ENCODE measurements at places on chromosomes 2 and 18.

GRCh38 chr2:99651930-99652670 lies 162.3 kb upstream of the REV1 start:
- peak; percentile 75 for DNase-seq

DNA sequence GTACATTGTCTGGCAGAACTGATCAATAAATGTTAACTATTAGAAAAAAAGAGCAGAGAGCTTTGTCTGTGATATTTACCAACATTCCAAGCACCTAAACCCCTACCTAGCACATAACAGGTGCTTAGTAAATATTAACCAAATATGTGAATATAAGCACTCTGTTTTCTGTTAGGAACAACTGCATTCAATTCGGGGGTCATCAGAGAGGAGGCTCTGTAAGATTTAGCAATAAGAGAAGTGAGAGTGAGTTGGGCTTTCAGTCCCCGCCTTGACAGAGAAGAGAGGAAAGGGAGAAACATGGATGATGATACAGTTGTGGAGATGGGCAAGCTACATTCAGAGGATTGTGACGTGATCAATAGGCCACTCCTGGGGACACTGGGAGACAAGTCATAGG lies 47.7 kb downstream of the MYOM1 start:
- DNase-seq: no peak

GRCh38 chr2:8453904-8454302 lies 228.0 kb upstream of the ID2 start:
- DNase-seq: peak; percentile 8

DNA sequence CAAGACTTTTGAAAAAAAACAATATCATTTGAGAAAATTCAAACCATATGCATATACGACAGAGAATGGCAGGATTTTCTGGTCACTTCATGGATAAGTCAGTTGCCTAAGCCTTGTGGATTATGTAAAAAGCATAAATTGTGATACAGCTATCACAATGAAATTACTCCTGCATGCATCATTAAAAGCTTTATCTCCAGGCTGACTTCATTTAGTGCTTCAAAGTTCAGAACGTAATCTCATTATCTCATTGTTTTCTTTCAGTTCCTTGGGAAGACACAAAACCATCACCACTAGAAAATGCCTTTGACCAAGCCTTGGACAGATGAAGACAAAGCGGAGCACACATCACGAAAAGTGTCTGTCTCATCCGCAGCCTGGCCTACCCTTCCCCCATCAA lies 57.0 kb downstream of the L3MBTL4 start:
- DNase-seq: no peak

DNA sequence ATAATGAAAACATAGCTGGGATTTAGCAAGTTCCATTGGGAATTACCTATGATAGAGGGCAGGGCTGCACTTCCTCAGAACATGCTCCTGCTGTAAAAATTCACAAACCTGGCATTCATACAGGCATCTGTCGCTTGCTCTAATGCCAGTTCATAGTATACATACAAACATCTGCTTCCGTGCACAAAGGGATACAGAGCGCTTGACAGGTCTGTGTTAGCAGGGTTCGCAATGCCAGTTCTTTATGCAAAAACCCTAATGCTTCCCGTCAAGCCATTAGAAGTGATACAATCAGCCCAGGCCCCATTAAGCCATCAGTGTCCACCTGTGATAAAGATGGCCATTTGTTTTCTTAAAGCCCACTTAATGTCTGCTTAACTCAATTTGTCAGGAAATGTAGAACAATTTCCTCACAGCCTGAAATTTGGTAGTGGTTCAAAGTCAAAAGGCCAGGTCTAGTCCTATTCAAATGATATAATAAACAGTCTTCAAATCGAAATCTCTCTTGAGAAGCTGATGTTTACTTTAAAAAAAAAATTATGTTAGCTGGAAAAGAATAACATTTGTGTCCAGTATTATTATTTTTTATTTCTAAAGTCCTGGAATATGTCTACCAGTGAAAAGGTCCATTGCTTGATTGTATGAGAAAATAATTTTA lies 556.3 kb downstream of the ARHGAP15 start:
- DNase-seq: no peak

DNA sequence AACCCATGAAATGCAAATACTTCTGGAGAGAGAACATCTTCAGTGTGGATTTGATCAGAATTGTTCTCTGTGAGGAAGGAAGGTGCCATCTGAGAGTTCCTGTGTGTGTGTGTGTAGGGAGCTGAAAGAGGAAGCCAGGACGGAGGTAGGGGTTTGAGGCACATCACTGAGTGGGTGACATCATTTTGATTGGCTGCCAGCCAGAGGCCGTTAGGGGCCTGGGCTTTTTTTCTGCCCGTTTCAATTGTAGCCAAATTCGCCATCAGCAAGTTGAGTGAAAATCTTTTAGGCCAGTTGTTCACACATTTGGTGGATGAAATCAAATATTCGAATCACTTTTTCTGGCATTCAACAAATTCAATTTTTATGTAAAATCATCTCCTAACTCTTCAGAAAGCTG lies 48.9 kb downstream of the TSN start:
- peak; percentile 32 for DNase-seq

DNA sequence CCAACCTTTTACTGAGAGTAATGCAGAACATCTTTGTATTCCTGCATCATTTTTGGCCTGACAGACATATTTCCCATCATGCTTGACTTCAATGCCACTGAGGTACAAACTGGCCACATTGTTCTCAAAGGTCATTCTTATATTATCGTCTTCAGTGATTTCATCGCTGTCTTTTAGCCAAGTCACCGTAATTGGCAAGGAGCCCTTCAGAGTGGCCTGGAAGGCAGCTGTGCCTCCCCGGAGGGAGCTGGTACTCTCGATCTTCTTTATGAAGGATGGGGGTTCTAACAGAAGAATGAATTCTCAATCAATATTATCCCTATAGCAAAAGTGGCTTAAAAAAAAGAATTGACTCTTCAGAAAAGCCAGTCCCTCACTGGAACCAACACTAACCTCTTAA lies 75.9 kb downstream of the TTN start:
- DNase-seq: no peak

DNA sequence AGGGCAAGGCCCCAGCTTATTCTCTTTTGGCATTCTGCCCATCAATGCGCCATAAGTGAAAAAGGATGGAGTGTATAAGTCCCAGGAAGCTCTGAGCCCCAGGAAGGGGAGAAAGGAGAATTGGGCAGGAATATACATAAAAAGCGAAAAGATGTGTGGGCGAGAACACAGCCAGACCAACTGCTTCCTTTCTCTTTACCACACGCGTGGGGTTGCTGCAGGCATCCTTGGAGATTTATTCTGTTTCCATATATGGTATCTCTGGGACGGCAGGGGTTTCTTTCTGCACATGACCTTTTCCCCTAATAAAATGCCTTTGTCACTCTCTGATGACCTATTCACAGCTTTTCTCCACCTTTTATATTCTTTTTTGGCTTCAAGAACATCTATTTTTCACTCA lies 440.5 kb downstream of the NBAS start:
- no peak for DNase-seq

DNA sequence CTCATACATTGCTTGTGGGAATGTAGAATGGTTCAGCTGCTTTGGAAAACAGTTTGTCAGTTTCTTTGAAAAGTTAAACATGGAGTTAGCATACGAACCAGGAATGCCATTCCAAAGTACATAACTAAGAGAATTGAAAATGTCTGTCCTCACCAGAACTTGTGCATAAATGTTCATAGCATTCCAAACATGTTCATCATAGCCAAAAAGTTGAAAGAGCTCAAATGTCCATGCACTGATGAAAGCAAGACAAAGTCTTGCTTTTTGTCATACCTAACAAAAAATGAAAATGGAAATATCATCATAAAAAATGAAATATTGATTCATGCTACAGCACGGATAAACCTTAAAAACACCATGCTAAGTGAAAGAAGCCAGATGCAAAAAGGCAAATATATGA lies 408.8 kb upstream of the UBE2E3 start:
- DNase-seq: peak; percentile 77

GRCh38 chr2:2619995-2620394 lies 288.9 kb upstream of the MYT1L start:
- DNase-seq: no peak

GRCh38 chr18:70046796-70047195 lies 99.1 kb upstream of the CD226 start:
- DNase-seq: no peak

GRCh38 chr2:227570615-227571014 lies 28.1 kb upstream of the SCYGR2 start:
- peak; percentile 3 for DNase-seq

DNA sequence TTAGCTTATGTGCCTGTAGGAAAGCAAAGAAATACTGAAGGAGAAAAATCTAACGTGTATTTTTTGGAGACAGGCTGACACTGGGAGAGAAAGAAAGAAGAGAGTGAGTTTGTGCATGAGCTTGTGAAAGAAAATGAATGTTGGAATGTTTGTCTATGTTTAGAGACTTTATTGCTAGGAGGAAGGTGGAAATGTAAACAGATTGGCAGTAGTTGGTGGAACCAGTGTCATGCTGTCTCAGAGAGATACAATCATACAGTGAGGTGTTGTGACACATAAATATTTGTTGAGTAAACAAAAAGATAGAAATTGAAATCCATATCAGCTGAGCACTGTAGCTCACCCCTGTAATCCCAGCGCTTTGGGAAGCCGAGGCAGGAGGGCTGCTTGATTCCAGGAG lies 222.2 kb upstream of the MEIS1 start:
- DNase-seq: no peak

DNA sequence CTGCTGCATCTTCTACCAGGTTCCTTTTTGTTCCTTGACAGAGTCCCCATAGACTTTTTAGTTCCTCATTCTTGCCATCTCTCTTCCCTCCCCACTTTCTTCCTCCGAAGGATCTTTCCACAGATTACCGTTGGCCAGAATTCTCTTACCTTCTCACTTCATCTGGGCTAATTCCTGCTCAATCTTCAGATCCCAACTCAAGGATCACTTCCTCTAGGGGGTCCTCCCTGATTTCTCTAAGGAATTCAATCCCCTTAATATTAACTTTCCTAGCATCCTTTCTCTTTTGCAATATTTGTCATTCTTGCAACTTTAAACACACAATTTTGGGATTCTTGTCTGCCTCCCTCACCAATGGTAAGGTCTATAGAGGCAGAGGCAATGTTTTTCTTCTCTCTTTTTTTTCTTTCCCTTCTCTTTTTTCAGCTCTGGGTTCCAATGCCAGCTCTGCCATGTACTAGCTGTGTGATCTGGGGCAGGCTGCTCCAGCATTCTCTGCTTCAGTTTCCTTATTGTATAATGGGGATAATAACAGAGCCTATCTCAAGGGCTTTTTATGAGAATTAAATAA lies 5.4 kb upstream of the KCNE4 start:
- DNase-seq: no peak

GRCh38 chr2:124026503-124026902 lies 1.4 kb downstream of the CNTNAP5 start:
- DNase-seq: no peak

DNA sequence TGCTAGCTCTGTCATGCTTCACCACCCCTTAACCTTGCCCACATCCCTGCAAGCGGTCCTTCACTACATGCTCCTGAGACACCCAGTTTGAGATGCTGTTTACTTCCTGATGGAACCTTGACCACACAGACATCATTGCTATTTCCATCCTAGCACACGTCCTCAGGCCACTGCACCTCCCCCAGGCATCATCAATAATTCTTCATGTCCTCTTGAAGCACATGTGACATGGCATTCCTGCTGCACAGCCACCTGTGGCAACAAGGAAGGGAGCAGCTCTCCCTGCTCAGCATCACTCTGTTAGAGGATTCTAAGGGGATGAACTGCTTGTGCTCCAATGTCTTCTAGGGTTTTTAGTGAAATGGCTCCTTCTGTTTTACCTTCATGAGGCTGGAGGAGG lies 26.1 kb upstream of the ST3GAL5 start:
- DNase-seq: no peak

DNA sequence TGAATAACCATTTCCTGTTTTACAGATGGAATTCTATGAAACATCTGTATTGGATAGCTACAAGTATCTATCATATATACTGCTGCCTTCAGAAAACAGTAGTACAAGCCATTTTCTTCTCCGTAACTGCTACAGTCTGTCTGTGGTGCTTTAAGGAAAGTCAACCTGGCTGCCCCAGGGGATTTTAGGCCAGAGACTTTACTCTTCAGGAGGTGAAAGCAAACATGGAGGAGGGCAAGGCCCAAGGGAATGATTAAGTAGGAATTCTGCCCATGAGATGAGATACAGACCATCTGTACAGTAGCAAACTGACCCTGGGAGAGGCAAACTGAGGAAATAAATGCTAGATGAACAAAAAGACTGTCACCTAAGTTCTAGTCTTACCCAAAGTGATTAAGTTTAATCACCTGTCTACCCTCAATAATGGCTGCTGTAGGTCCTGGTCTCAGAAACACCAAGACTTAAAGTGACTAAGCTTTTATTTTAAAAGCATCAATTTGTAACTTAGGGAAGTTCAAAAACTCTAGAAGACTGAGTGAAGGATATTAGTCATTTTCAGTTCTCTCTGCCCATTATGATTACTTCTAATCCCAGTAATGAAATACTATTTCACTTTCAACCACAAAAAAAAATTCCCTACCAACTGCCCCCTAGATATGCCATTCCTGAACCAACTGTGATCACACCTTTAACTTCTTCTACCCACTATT lies 14.8 kb downstream of the MBD2 start:
- DNase-seq: peak; percentile 15

DNA sequence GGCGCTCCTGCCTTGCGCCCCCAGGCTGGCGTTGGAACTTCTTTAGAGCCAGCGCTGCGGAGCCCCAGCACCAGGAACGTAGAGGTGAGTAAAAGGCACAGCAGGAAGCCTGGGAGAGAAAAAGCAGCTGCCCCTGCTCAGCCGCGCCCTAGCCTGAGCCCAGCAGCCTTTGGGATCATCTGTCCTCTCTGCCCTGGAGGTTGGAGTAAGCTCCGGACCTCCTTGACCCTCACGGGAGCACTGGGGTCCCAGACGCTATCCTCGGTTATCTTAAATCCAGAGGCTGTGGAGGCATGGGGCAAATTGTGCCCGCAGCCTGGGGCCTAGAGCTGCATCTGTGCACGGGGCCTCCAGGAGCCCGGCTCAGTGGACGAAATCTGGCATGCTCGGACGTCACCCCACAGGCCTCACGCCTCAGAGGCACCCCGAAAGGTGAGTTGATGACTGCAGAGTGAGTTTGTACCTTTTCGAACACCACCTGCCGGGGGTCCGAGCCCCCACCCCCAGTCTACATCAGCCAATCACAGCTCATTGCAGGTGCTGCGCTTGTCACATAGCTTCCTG lies 1.6 kb upstream of the SLC66A2 start:
- no peak for DNase-seq

GRCh38 chr18:69883781-69884180 lies 63.9 kb downstream of the CD226 start:
- no peak for DNase-seq

DNA sequence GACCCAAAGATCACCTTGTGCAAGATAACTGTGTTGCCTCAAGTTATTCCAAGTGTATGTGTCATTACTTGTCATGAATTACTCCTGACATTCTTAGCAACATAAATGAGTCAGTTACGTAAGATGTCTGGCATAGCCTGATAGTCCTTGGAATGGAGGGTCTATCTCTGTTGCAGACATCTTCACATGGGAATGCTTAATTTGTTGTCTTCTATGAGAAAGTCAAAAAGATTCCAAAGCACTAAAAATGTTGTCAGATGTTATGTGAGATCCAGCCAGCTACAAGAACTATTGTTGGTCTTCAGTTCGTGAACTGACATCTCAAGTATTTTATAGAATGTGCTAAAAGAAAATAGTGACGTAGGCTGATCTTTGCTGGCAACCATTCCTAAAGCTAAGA lies 178.2 kb upstream of the RASGRP3 start:
- peak; percentile 79 for DNase-seq
